ENCODE measurements at places on chromosomes 2 and 18. TPM values are rescaled to one million over a fixed set of nuclear protein-coding genes. Genes with fewer than 3 reads are reported as not detected.

Gene BARD1
- 37.7 TPM for total RNA-seq

Gene SP110
- total RNA-seq: 6.0 TPM

Gene SH3BP4
- 19.7 TPM for total RNA-seq

Gene TDRD15
- 0.18 TPM for total RNA-seq

Gene SCN2A
- total RNA-seq: 117 TPM

Gene MBOAT2
- 129 TPM for total RNA-seq

Measured in cerebellum (tissue), 4 donors.